Stimulated activated CD4-positive, alpha-beta T cell treated with anti-CD3 and anti-CD28 coated beads, Interleukin-1b, Interleukin-23, amount 100 ng/mL, for 1 hour (primary cell): ENCODE measurements at places on chromosomes 11 and 22.

DNA sequence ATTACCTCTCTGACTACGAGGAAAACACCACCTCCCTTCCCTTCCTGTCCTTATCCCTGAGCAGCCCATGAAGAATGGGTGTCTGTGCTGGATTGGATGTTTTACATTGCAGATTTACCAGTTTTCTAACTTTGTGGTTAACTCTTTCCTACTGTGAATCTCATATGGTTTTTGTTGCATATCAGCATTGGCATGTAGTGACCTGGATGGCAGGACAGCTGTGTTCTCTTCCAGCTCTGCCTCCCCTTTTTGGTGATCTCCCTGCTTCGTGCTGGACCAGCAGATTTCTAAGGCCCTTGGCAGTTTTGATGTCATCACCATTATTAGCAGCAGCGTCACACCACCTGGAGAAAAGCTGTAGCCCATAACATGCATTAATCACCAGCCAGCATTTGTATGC lies 26.7 kb downstream of the OR6Q1 start:
- no peak for DNase-seq

DNA sequence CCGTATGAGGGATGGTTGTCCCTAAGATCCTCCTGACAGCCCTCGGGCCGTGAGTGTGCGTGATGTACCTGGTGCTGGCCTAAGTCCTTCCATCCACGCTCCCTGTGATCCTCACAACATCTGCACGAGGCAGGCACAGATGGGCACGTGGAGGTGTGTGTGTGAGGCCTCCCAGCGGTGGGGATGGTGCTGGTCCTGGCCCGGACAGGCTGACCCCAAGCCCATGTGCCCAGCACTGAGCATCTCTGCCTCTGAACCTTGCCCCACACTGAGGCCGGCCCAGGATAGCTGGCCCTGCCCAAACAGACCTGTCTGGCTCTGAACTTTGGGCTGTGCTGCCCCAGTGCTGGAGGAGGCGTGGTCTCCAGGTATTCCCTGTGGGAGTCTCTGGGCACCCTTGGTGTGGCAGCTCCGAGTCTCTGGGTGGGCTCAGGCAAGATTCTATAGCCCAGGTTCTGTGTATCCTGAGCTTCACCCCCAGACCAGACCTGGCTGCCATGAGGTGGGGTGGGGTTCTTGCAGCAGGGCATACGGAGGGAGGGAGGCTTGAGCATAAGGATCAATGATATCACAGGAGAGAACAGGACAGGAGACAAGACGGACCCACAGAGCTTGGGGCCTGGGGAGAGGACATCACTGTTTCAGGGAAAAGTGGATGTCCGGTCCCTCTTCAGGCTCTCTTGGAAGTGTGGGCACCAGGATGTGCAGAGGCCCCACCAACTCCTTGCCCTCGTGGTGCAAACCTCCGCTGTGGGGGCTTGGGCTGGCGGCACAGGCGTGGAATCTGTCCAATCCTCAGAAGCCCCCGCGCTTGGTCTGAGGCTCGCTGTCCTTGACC lies 881.8 kb downstream of the BRD1 start:
- no peak for DNase-seq

GRCh38 chr11:119356349-119357031 lies 10.0 kb upstream of the MFRP start:
- DNase-seq, result peak; percentile 52

DNA sequence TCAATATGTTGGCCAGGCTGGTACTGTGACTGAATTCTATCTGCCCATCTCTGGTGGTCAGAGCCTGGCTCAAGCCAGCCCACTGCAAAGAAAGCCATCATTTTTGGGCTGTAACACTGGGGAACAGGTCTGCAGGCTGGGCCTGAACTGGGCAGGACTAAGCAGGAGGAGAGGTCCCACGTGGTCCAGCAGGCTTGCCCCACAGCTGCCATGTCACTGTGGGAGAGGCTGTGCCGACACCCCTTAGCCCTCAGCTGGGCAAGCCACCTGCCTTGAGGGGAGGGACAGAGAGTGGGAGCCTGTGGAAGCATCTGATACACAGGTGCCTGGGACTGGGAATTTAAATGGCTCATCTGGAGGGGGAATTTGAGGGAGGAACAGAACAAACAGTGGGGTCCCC lies 66.7 kb upstream of the CLTCL1 start:
- DNase-seq, result no peak

GRCh38 chr11:1854132-1854948 lies 1.5 kb downstream of the LSP1 start:
- no peak for DNase-seq
